Activated T-helper 9 cell treated with anti-CD3 and anti-CD28 coated beads, Interleukin-2, amount 50 U/mL, for 16 hours (primary cell): ENCODE measurements at places on chromosomes 12 and 14.

DNA sequence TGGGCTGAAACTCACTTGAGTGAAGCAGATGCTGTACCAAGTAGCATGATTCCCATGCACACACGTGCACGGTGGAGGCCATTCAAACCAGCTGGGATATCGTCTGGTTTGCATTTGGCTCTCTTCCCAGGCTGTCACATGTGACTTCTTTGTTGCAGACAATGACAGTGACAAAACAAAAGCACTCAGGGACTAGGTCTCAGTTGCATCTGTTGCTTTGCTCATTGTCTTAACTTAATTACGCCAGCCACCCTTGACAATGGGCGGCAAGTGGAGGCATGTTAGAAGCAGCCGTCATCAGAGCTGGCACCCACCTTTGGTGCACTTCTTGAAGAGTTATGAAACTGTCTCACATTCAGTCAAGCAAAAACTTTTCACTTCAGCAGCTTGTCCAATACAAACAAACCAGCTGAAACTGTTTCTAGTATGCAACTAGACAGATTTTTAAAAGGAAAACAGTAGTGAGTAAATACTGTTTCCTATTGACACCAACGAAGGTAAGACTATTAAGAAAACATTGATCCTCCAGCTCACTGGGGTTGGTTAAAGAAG lies 74.3 kb downstream of the IGF1 start:
- DNase-seq: no peak

- DNase-seq: no peak
These were observed 2.6 kb upstream of the TAMALIN start for GRCh38 chr12:52004042-52004648.

- no peak for DNase-seq
These were observed 91.9 kb downstream of the IGF1 start for GRCh38 chr12:102388469-102388868.

DNA sequence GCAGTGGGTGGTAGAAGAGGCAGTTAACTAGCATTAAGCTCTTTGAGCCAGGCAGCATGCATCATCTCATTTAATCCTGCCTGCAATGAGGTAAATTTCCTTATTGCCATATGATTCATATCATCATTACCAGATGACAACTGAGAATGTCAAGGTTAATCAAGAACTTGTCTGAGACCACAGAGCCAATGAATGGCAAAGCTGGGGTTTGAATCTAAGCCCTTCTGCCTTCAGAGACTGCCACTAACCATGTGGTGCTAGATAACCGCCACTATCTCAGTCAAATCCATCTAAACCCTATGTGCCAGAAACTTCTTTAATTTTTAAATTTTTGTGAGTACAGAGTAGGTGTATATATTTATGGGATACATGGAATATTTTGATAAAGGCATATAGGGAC lies 77.8 kb upstream of the GRIP1 start:
- no peak for DNase-seq

- DNase-seq: no peak
These were observed 29.0 kb downstream of the PDE6H start for GRCh38 chr12:15001733-15002382.

DNA sequence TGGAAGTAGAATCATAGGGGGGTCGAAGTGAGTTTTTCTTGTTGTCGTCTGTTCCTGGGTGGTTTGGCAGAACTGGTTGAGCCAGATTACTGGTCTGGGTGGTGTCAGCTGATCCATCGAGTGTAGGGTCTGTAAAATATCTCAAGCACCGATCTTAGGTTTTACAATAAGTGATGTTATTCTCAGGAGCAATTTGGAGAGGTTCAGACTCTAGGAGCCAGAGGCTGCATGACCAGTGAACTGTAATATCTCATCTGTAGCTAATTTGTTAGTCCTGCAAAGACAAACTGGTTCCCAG lies 9.7 kb upstream of the SERPINA1 start:
- no peak for DNase-seq

DNA sequence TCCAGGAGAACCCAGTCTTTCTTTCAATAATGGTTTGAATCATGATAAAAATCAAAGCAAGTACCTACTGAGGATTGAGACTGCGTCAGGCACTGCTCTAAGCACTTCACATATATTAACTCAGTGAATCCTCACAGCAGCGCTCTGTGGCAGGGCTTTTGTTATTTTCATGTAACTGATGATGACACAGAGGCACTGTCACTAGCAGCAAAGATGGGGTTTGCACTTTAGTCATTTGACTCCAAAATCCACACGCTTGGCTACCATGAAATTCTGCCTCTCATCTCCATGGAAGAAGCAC lies 98.8 kb upstream of the GSC start:
- DNase-seq: no peak

DNA sequence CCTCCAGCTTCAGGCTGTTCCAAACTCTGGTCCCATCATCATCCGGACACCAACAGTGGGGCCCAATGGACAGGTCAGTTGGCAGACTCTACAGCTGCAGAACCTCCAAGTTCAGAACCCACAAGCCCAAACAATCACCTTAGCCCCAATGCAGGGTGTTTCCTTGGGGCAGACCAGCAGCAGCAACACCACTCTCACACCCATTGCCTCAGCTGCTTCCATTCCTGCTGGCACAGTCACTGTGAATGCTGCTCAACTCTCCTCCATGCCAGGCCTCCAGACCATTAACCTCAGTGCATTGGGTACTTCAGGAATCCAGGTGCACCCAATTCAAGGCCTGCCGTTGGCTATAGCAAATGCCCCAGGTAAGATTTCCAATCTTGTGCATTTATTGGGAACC lies 3.3 kb downstream of the SP1 start:
- DNase-seq: no peak

DNA sequence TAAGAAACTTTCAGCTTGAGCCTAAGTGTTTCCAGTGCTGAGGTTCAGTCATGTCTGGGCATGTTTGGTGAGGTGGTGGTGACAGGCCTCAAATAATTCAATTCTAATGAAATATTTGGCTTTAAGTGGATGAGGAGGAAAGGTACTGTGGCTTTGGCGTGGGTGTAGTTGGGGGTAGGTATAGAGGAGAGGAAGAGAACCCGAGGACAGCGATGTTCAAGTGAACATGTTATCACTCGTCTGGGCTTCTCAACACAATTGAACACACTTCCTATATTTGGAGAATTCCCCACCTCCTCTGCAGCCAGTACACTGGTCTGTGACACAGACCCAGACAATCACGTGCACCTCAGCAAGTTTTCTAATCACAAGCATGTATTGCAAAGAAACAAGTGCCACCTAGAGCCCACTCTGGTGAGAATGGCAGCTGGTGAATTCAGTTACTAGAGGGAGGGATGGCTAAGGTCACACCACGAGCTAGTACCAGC lies 53.0 kb downstream of the IFNG-AS1 start:
- no peak for DNase-seq

DNA sequence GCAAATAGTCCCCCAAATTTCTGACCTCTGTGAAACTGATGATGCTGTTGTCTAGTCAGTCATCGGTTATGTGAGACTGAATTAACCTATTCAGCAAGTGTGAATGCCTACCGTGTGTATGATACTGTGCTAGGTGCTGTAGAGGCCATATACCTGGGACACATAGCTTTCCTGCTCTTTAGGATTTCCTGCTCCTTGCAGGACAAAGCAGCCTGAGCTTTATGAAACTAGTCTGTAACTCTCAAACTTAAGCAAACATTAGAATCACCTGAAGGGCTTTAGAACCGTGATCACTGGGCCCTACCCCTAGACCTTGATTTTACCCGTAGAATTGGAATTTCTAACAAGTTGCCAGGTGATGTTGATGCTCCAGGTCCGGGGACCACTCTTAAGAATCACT lies 6.9 kb downstream of the MARK3 start:
- DNase-seq: no peak

GRCh38 chr12:26748412-26748740 lies 84.6 kb downstream of the ITPR2 start:
- no peak for DNase-seq

- DNase-seq: no peak
These were observed 25.8 kb downstream of the TAOK3 start for GRCh38 chr12:118346895-118347294.

DNA sequence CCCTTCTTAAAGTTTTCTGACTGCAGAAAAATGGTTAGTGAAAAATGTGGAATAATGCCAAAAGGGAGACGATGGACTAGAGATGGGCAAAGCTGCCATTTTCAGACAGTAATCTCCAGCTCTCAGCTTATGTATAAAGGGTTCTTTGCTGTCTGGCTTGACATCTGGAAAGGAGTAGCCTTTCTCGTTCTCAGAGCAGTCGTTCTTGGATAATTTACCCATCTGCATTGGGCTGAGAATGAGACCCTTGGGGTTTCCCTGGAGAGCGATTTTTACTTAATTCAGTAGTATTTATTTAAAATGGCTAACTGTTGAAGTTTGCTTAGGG lies 1.2 kb downstream of the NUDT4 start:
- no peak for DNase-seq

GRCh38 chr12:120834489-120835303 lies 69.5 kb downstream of the SPPL3 start:
- no peak for DNase-seq

- DNase-seq: no peak
These were observed 5.7 kb downstream of the ARPC3 start for GRCh38 chr12:110444455-110444854.

GRCh38 chr14:56949828-56950227 lies 139.5 kb upstream of the OTX2 start:
- no peak for DNase-seq

DNA sequence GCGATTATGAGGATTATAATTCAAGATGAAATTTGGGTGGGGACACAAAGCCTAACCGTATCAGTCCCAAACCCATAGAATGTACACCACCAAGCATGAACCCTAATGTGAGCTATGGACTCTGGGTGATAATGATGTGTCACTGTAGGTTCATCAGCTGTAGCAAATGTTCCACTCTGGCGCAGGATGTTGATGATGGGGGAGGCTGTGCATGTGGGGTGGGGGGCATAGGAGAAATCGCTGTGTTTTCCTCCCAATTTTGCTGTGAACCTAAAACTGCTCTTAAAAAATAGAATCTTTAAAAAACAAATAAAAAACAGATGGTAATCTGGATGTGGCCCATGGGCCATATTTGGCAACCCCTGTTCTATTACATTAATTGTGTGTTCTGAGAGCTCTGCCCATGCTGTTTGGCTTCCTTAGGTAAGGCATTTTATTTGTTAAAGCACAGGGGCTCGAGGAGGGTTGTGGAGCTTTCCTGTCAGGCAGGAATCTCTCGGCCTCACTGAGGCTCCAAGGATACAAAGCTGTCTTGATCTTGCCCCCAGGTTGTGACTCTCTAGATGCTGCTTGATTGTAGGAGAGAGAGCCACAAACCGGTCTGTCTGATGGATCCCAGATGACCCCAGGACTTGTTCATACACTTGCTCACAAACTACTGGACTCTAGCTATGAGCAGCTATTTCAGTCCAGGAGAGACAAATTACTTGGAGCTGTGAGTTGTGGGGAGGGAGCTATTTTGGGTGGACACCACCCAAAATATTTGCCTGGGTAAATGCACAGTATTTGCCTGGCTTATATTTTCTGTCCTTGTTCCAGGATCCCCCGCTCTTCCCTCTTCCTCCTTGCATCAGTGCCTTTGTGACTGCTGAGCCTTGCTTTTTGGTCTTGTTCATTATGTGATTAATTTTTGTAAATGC lies 340.2 kb downstream of the MED13L start:
- no peak for DNase-seq

- DNase-seq: no peak
These were observed 395.2 kb upstream of the TMTC1 start for GRCh38 chr12:30178916-30179315.

DNA sequence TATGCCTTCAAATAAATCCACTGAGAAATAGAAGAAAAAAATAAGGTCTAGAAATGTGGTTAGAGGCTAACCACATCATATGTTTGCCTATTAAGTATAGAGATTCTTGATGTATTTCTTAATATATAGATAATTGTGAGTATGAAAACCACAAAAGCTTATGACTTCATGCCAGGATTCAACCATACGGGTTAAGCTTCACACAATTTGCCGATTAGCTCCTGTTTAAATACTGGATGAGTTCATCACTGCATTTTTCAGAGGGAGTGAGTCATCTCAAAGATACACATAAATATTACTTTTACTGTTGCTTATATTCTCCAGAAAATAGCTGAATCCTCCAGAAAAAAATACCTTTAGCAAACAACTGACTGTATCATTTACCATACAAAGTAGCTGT lies 79.6 kb downstream of the RPL10L start:
- DNase-seq: no peak

- no peak for DNase-seq
These were observed 28.1 kb upstream of the CFL2 start for GRCh38 chr14:34742270-34743115.
